ENCODE measurements at places on chromosomes 11 and 22. TPM values are rescaled to one million over a fixed set of nuclear protein-coding genes. Genes with fewer than 3 reads are reported as not detected.

The CRYBA4 gene
- total RNA-seq = not detected

DNA sequence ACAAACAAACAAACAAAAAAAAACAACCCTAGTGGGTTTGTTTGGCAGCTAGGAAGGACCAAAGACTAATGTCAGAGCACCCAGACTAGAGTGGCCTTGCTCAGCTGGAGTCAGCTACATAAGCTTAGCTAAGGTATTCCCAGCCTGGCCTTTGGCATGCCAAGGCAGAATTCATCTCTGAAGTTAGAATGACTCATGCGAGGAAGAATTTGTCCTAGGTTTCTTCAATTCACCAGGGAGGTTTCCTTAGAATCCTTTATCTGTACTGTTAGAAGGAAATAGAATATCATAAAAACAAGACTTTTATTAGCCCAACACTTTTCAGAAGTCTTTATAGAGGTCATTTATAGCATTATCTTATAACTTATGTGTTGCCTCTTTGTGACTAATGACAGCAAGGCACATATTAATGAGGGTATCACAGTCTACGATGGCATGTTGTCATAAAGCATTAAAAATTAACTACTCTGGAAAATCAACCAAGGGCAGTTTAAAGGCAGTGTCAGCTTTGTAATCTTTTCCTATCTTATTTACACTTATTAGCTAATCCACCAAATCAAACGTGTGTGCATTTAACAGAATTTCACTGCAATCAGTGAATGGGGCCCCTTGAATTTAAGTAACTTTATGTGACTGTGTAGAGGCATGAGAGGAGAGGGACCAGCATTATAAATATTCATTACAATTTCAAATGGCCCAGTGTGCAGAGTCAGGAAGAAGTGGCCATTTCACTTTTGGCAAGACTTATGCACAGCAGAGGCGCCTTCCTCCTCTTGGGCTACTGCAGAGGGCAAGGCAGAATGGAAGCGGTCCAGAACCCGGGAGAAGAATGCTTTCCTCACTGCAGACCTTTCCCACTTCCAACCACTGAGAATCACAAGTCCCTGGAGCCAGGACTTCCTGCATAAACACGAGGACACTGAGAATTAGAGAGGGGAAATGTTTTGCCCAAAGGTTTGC, 36.3 kb downstream of the SLC5A1 start:
- no peak for DNase-seq

DNA sequence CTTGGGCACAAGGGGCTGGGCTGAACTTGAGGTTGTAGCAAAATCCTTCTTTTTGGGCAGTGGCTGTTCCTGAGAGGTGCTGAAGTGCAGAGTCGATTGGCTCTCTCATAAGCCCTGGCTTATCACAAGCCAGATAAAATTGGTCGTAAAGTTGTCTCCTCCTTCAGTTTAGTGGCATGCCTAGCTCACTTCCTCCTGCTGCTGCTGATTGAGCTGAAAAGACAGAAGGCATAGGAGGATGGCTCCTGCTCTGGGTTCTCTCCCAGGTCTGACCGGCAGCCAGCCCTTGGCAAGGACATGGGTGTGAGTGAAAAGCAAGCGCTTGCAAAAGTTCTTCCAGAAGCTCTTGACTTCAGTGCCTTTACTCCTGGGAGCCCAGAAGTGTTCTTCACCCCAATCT, 83.9 kb downstream of the LDLRAD3 start:
- DNase-seq = no peak

GRCh38 chr11:69355959-69356702, 62.2 kb downstream of the MYEOV start:
- no peak for DNase-seq

- no peak for DNase-seq
Measured at GRCh38 chr11:112297248-112297866, 36.7 kb upstream of the PLET1 start.

GRCh38 chr11:106161775-106162634, 84.5 kb downstream of the AASDHPPT start:
- DNase-seq = no peak

- peak; percentile 60 for DNase-seq
Measured at GRCh38 chr11:63945477-63946163, 6.8 kb downstream of the NAA40 start.

Data from skin of body (tissue), 3 donors.